NCI-H1092 treated with DMSO at 0.1 percent for 48 hours (cell line): ENCODE measurements at places on chromosomes 5 and 9.

DNA sequence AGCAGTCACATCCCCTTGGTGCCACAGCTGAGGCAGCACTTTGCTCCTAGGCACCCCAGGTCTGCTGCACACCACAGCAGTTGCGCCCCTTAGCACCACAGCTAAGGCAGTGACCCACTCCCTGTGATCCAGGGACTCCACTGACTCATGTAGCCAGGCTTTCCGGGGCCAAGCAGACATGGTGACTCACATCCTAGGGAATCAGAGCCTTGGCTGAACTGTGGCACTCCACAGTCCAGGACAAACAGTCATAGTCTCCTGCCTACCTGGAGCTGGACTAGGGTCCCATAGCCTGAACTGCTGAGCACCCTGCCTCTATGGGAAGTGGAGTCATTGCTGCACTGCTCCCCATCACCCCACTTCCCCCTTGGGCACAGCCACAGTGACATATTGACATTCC is 338.7 kb downstream of the NPR3 start:
- no peak for DNase-seq

DNA sequence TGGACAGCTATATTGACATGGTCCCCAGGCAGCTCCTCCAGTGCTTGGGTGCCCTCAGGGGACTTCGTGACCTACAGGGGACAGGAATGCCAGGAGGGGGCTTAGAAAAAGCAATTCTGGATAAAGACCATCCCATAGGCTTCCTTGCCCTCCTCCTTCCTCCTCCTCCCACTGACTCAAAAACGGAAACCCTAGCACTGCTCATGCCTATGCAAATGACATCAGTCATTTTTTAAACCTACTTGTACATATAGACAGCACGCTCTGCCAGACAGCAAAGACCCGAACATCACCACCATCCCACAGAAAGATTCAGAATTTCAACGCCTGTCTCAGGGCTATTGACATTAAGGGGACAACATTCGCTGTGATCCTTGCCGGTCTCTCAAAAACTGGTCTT is 11.0 kb downstream of the IGFBPL1 start:
- DNase-seq: no peak

DNA sequence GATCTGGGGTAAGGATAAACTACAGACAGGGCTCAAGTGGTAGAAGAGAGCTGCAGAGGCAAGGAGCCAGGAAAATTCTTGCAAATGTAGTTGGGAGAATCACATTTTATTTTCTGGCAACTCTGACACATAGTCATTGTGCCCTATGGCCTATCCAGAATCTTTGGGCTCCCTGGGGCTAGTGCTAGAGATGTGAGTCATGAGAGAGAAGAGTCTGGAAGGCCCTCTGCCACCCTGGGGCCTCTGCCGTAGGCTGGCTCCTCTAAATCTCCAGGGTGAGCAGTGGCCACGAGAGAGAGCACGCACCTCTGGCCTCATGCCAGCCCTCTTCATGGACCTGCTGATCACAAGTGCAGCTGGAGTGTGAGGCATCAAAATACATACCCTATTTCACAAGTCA is 74.3 kb upstream of the SSBP2 start:
- DNase-seq: peak; percentile 62

- DNase-seq: no peak
Measured at GRCh38 chr5:4651806-4652565, 488.1 kb upstream of the ADAMTS16 start.

DNA sequence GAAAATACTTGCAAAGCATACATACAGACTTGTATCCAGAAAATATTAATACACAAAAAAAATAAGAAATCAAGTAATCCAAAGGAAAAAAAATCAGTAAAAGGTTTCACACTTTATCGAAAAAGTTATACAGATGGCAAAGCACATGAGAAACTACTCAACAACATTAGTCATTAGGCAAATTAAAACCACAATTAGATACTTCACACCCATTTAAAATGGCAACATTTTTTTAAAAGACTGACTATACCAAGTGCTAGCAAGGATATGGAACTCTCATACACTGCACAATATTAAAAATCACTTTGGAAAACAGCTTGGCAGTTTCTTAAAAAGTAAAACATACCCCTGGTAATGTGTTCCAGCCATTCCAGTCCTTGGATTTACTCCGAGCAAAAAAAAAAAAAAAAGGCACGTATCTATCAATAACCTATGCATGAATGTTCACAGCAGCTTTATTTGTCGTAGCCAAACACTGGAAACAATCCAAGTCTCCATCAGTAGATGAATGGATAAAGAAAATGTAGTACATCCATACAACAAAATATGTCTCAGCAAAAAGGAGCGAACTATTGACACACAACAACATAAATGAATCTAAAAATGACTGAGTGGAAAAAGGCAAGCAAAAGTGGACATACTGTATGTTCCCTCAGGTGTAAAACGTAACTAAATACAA is 66.0 kb downstream of the GNAQ start:
- peak; percentile 75 for DNase-seq

DNA sequence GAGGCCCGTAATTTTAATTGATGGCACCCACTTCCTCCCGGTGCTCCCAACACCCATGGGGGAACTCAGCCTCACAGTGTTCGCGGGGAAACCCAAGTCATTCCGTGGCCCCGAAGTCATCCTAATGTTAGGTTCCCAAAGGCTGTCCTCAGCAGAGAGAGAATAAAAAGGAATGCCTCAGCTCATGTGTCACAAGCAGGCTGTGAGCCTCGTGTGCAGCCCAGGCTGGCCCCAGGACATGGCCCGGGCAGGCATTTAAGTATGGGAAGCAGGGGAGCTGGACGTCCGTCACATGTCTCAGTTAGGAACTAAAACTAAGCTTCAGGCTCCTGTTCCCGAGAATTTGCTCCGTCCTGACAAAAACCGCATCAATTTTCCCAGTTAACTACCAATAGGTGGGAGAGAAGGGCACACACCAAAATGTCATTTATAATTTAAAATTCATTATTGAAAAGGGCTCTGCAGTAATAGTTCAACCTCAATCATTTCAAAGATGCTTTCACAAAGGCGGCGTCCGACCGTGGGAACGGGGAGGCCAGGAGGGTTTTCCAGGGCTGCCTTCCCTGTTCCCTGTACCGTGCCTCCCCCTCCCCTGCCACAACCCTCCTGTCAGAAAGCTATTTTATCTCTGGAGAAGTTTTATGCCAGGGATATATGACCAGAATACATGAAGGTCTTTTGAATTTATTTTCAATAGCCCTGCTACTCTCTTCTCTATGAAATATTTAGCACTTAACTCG is 137.3 kb downstream of the FSTL4 start:
- no peak for DNase-seq

- no peak for DNase-seq
Measured at GRCh38 chr5:1746371-1747078, 53.1 kb downstream of the MRPL36 start.

GRCh38 chr9:16867576-16868311 is 2.7 kb downstream of the BNC2 start:
- DNase-seq: no peak

DNA sequence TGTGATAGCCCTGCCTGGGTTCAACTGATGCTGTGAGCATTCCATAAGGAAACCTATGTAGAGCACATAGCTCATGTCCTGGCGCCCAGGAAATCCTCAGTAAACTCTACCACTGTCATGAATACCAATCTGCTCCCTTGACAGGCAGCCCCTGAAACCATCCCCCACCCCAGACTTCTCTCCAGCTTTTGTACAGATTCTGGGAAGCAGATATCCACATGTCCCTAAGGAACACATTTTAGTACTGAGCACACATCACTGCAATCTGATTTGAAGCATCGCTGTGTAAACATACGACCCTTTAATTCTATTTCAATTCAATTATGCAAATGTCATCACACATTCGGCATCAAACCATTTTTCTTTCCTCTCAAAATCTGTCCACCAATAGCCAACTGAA is 89.5 kb upstream of the FSTL4 start:
- DNase-seq: no peak

DNA sequence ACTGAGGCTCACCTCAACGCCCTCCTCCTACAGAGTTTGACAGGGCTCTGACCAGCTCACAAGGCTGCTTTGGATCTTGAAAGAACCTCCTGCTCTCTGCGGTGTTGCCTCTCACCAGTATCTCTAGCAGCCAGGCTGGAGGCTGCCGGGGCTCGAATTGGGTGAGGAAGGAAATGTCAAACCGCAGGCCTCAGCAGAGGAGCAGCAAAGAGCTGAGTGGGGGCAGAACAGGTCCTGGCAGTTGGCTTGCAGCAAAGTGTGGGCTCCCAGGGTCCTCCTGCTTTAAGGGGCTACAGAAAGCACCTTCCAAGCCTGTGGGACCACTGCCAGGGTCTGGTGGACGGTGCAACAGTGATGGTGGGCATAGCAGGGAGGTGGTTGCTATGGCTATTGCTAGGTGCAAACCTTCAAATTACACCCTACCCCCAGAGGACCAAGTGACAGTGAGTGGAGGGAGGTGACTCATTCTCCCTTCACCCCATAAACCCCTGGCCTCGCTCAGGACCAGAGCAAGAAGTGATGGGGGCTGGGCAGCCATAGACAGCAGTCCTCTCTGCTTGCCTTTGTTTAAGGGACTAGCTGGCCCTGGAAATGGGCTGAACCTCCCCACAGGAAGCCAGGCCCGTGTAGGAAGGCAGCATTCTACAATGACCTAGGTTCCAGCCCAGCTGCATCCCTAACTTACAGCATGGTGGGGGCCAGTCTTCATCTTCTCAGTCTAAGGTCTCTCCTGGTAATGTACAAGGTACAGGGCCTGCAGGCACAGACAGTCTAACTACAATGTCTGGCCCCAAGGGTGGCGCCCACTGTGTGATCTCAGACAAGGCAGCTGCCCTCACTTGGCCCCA is 18.7 kb downstream of the LCP2 start:
- DNase-seq: no peak

- DNase-seq: no peak
Measured at GRCh38 chr5:139381837-139382761, 998 bp downstream of the SLC23A1 start.

DNA sequence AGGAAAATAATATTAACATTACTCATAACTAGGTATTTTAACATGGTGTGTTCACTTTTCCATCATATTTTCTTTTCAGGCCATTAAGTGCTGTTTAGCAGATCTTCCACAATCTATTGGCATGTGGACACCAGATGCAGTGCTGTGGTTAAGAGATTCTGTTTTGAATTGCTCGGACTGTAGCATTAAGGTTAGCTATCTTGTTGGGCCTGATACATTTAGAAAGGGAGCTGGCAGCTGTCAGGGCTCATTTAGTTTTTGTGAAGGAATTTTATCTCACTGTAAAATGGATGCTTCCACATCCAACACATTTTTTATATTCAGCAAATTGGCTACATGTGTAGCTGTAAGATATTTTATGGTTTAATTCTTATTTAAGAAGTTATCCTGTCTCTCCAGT is 20.7 kb upstream of the TMOD1 start:
- no peak for DNase-seq

DNA sequence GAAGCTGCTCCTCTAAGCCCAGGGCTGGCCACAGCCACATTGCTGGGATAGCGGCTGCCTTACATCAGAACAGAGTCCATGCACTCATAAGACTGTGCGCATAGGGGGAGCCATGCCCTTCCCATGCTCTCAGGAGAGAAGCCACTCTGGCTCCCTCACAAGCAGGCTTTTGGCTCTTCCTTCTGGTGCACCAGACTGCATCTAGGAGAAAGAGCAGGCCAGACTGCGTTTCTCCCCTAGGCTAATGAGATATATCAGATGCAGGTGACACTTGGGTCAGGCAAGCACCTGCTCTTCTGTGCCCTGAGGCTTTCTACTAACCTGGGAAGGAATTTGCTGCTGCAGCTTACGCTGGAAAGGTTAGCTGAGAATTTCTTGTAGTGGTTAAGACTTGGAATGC is 43.2 kb upstream of the BRINP1 start:
- no peak for DNase-seq

DNA sequence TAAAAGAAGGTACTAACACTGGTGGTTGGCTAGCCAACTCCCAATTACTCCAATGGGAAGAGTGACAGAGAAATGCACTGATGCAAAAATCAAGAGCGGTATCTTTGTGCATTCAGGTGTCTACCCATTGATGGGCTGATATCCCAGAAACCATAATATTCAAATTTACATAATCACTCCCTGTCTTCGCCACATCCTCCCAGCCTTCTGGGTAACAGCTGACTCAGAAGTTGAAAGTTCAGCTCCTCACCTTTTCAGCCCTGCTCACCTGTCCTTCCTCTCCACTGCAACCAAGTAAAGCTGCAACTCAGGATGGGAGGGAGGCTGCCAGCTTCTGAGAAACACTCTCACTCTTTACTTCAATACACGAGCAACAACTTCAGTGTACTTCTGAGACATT is 6.9 kb downstream of the SUSD1 start:
- DNase-seq: no peak

DNA sequence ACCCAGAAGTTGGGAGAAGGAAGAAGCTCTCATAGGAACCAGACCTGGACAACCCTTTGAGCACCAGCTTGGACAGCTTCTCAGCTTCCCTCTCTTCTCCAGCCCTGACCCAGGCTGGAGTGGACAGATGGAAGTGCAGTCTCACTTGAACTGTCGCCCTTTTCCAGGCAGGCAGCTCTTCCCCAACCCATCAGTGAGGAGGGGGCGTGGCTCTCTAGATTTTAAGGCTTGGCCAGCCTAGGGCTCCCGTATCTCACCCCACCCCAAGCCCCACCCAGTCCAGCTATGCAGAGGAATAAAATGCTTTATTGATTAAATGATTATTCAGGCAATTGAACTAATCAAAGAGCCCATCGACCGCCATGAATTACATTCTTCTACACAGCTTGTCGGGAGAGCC is 2.2 kb downstream of the PAX5 start:
- DNase-seq: no peak

- no peak for DNase-seq
Measured at GRCh38 chr9:105697871-105698270, 3.5 kb downstream of the TMEM38B start.

DNA sequence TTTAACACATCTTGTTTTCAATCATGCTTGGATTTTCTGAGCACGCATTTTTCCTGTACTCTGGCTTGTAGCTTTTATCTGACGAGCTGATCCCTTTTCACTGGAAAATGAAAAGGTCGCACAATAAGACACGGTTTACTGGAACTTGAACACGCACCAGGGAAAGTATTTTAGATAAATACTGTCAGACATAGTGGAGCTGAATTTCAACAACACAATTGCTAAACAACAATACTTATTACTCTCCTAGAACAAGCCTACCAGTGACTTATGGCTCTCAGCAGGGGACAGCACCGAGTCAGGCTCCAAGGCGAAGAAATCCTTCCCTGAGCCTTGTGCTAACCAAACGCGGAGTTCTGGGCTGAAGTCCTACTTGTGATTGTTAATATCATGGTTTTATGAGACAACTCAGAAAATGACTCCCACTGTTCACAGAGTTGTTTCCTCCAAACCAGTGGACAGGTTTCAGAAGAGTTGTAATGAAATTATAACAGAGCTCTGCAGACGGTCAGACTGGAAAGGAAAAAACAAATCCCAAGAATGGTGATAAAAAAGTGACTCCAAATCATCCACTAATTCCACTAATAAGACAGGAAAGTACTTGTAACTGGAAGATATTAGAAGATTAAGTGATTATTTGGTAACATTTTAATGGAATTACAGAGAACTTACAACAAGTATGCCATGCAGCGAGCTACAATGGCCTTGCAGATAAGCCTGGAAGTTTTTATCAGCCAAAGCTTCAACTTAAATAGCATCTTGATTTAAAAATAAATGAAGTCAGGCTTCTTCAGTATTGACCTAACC is 359.6 kb downstream of the EBF1 start:
- no peak for DNase-seq
